ENCODE measurements at places on chromosomes 2 and 18.

DNA sequence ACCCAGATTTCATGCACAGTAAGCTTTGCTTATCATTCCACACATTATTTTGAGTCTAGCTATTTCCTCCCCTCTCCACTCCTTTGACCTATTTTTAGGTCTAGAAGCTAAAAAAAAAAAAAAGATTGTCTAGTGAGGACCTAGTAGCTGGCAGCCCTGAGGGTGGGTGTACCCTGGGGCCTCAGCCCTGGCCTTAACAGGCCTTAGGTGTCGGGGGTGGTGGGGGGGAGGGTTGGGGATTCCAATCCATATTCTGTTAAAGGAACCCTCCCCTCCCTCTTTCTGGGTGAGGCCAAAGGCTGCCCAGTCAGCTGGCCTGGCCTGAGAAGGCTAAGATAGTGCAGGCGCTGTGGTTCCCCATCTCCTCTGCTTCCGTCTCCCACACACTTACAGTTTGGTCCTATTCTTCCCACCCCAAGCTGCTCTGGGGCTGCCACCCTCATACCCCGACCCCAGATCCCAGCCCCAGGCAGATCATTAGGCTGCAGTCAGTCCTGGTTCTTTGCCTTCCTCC is 65.5 kb upstream of the HK2 start:
- ATAC-seq: peak; percentile 83

- ATAC-seq: no peak
These were observed 58.3 kb downstream of the INHBB start for GRCh38 chr2:120404274-120404673.

GRCh38 chr2:84880645-84881521 is at the start of gene TRABD2A:
Gene TRABD2A (minus strand): TSS chr2:84881084. CDS start chr2:84881039, 45 bp downstream.
- peak; percentile 41 for ATAC-seq

DNA sequence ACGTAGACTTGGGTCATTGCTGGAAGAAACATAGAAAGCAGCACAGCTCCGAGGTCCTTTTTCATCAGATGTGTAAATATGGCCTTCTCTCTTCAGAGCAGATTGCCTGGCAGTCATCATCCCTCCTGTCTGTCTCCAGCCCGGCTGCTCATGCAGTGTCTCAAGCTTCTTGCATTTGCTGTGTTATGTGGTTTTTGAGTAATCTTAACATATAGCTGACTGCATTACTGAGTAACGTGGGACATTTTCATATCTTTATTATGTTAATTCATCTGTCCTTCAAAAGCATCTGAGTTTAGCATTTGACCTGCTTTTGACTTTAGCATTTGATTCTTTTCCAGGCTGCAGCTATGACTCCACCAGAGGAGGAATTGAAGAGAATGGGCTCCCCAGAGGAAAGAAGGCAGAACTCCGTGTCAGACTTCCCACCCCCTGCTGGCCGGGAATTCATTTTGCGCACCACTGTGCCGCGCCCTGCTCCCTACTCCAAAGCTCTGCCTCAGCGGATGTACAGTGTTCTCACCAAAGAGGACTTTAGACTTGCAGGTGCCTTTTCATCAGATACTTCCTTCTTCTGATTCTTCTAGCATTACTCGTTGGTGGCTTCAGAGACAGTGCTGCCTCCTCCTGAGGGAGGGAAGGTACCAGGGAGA is 116.2 kb downstream of the RAB3GAP1 start:
- ATAC-seq: no peak

GRCh38 chr2:32851777-32852439 is 94.8 kb upstream of the LTBP1 start:
- ATAC-seq: peak; percentile 30

- ATAC-seq: no peak
These were observed 485.7 kb downstream of the THSD7B start for GRCh38 chr2:137251045-137251444.

DNA sequence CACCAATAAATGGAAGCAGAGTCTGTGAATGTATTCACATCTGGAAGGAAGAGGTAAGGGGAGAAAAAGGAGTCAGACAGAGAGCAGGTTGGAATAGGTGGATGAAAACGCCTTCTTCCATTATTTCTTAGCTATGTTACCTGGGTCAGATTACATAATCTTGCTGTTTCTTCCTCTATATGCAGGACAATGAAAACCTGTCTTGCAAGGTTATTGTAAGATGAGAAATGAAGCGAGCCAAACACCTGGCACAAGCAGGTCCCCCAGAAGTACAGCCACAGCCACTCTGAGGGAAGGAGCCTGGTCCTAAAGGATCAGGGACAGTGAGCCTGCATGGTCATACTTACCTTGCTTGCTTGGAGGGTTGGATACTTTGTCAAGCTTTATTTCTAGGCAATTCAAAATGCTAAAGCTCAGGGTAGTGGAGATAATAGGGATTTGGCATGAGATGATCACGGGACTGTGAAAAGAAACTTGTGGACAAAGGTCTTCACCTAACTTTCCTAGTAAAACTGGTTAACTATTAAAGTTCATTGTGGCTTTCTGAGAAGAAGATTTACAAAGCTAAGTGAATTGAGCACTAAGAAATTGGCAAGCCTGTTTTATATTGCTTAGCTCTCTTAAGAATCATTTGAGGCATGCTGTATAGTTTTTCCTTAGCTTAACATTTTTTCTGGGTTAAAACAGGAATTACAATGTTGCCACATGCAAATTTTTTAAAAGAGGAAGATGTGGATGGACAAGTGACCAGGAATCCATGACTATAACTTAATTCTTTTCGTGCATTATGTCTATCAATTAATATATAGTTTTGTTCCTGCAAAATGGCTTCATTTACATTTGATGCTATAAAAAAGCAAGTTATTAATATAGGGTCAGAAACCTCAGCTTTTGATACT is 15.7 kb upstream of the PLA2R1 start:
- no peak for ATAC-seq

DNA sequence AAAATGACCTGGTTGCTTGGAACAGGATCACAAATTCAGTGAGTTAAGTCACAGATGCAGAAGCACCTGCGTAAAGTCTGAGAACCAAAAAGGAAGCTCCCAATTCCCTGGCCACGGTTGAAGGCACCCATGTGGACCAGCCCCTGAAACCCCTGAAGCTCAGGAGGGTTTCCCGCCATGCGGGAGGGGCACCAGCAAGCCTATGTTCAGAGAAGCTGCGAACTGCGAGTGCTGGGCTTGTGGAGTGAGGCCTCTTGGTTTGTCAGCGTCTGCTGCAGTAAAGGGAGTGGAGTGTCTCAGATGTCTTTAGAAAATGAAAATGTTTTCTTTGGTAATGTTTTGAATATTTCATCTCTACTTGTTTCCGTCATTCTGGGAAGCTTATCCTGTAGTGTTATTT is 16.1 kb upstream of the ACKR3 start:
- ATAC-seq: no peak

DNA sequence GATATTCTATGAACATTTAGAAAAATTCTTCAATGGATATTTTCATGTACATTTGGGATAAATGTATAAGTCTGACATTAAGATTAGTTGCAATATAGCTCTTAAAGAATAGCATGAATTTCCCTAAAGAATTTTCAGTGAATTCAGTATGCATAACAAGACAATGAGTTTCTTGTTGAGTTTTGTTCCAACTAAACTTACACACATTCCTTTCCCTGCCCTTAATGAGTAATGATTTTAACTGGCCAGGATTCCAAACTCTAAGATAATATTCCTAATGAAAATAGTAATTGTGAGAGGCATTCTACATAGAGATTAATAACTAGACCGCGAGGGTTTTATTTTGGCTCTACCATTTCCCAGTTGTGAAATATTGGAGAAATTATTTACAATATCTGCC is 390.3 kb upstream of the GALNT5 start:
- no peak for ATAC-seq

GRCh38 chr2:85674417-85674816 is 6.4 kb upstream of the SFTPB start:
- no peak for ATAC-seq

DNA sequence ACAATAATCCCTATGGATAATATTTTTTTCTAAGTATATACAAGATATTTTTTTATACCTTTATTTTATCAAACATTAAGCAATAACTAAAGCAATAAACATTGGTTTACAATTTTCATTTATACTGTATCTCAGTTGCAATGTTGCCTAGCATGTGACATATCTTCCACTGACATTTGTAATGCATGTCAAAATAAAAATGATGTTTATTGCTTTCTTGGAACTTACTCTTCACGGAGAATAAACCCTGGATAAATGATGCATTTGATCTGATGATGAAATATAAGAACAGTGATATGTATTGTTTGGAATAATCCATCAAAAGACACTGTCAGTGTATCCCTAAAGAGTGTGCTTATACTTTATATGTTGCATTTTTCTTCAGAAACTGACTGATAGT is 135.7 kb downstream of the SPAG16 start:
- no peak for ATAC-seq

DNA sequence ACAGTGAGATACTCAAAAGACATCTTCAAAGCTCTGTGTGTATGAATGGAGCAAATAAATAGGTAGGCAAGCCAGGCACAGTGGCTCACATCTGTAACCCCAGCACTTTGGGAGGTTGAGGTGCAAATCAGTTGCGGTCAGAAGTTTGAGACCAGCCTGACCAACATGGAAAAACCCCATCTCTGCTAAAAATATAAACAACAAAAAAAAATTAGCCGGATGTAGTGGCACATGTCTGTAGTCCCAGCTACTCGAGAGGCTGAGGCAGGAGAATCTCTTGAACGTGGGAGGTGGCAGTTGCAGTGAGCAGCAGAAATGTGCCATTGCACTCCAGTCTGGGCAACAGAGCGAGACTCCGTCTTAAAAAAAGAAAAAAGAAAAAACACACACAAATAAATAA is 945.1 kb upstream of the PIK3C3 start:
- no peak for ATAC-seq

DNA sequence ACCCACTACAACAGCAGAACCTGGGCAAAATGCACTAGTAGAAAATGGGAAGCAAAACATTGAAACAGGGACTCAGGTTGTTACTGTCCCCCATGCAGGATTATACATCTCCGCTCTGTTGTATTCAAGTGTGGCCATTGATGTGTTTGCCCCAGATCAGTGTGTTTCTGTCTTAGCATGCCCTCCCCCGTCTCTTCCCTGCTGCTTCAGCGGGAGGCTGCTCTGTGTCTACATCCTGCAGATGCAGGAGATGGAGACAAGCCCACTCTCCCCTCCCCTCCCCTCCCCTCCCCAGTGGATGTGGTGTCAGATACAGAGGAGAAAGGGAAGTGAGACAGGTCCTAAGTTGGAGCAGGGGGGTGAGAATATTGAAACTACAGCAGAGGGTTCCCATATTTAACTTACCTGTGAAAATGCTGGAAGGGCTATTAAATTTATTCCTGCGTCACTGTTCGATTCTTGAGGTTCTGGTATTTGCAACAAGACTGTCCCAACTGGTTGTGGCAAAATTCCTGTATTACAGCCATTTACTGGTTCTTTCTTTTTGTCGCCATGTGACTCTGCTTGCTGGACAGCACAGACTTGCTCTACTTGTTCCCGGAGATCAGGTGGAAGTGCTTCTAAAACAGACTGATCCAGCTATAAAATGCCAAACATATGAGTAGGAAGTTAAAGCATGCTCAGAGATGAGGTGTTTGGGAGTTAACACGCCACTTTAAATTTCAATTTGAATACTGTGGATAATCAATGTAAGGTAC is 67.0 kb downstream of the EIF5B start:
- no peak for ATAC-seq

- no peak for ATAC-seq
These were observed 128.7 kb downstream of the MEP1B start for GRCh38 chr18:32318581-32318980.

DNA sequence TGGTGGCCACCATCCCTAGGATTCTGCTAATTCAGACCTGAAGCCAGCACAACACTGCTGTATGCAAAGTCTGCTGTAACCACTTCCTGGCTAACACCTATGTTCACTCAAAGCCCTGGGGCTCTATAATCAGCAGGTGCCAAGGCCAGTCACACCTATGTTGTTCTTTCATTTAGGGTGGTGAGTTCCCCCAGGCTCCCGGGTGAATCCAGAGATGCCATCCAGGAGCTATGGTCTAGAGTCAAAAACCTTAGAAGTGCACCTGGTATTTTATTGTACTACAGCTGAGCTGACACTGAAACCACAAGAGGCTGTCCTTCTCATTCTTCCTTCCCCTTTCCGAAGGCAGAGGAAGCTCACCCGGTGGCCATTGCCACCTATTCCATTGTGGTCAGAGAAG is 46.2 kb upstream of the CCDC141 start:
- ATAC-seq: no peak

- peak; percentile 1 for ATAC-seq
These were observed 35.6 kb upstream of the FOSL2 start for GRCh38 chr2:28357055-28357454.

DNA sequence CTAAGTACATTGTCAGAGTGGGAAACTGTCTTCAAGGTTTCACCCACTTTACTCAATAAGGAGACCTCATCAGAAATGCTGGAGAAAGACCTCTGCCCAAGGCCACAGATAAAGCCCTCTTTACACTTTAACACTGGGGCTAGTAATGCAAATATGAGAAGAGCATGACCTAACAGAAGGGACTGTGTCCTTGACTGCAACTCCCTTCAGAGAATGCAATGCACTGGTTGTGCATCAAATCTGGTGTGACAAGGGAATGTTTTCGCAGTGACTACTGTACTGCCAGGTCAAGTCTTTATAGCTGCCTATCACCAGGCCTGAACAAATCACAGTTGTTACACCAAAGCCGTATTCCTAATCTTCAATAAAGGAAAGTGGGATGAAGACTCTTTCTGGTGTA is 28.6 kb downstream of the CDH19 start:
- ATAC-seq: no peak

DNA sequence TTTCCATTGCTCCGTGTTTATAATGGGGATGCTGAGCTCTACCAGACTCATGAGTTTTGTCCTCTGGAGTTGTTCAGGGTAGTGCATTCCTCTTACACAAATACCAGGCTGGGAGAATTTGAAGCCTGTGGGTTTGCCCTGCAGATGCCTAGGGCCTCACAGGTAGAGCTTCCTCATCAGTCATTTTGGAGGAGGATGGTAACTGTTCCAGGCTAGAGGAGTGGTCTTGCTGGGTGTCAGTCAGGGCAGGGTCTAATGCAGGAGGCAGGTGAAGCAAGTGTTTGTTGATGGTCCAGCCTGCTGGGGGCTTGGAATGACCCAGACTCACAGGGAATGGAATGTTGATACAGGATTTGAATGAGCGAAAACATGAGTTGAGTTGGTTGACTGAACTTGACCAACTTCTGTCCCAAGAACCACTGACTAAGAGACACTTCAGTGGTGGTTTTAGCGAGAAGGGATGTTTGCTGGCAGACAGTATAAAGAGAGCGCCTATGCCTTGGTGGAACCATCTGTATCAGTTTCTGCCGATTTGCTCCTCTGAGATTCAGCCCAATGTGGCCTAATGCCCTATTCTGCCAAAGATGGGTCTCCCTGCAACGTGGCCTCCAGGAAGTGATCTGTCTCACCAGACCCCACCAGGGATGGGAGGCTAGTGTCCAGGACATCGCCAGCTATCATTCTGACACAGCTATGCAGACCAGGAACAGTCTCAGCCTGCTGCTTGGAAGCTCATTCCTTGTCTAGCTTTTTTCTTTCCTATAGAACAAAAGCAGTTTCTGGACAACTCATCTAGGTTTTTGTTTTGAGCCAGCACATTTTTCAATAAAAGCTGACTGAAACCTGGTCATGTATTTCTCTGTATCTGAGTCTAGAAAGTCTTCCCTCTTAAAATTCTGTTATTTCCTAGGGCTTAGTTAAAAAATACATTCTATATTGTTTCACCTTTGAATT is 9.3 kb downstream of the IL1R2 start:
- no peak for ATAC-seq

GRCh38 chr2:85243101-85244072 is 84.4 kb downstream of the TGOLN2 start:
- peak; percentile 60 for ATAC-seq

Measured in SK-N-SH treated with all-trans-retinoic acid at 6 μM for 48 hours (cell line).